ENCODE measurements at places on chromosomes 11 and 22. TPM values are rescaled to one million over a fixed set of nuclear protein-coding genes. Genes with fewer than 3 reads are reported as not detected.

- DNase-seq: no peak
Observed at GRCh38 chr11:47127213-47127612, 49.5 kb downstream of the ARFGAP2 start.

DNA sequence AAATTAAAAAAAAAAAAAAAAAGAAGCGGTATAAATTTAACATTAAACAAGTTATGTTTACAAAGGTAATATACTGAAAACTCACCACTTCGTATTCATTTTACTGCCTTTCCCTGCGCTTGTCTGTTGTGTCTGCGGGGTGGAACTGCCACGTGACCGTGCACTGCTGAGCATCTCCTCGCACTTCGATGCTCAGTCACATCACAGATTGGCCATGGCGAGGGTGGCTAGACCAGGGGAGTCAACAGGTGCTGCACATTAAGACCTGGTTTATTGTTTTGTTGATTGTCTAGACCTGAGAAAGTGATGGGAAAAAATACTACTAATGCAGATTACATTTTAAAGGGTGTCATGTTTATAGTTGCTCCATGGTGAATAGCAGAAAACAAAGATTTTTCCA is 22.8 kb upstream of the TUB start:
- no peak for DNase-seq

DNA sequence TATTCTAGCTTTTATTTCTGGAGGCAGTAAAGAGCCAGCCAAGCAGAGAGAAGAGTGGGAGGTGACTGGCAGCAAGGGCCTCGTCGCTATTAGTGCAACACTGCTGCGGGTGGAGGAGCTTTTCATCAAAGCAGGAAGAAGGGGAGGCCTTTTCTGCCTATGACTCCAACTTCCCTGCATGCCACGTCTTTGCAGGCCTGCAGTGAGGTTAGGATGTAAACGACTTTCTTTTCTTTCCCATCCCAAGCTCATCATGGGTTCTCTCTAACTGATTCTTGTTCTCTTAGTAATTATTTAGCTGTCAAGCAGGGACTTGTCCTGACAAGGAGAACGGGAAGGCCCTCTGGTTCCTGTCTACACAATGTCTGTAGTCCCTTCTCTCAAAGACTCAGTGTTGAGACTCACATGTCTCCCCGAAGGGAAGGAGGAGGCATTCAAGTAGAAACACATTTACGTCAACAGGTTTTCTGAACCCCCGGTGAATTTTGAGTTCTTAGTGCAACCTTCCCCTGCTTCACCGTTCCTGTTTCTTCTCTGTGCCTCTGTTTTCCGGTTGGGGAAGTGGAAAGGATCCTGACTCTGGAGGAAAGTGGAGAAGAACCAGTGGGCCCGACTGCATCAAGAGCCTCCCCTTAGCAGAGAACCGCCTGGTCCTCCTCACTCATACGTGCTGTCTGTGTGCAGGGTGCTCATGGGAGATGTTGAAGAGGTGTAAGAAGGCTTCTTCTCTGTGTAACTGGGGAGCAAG is 56.9 kb downstream of the PACS1 start:
- DNase-seq: no peak

- DNase-seq: no peak
Observed at GRCh38 chr11:131817687-131818188, 447.3 kb downstream of the NTM start.

GRCh38 chr22:26401726-26402125 is 27.3 kb upstream of the ASPHD2 start:
- no peak for DNase-seq

GRCh38 chr11:11584937-11585336 is 36.9 kb downstream of the GALNT18 start:
- no peak for DNase-seq

- DNase-seq: no peak
Observed at GRCh38 chr11:62712861-62713260, 5.4 kb downstream of the GNG3 start.

DNA sequence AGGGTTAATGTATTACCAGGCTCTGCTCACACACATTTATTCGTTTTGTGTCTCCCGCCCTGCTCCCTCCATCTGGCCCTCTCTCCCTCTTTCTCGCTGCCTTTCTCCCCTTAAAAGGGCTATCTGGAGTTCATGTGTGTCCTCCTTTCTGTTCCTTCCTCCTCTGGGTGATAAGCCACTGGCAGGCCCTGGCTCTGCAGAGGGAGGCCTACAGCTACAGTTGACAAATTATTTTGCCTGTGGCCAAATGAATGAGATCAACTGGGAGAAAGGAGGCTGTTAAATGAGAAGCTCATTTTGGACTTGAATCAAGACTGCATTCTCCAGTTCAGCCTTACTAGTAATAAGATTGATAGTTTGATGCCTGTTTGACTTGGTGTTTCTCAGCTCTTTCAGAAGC is 17.5 kb upstream of the OPCML start:
- DNase-seq: no peak

- no peak for DNase-seq
Observed at GRCh38 chr22:20583471-20583922, 76.1 kb downstream of the MED15 start.

DNA sequence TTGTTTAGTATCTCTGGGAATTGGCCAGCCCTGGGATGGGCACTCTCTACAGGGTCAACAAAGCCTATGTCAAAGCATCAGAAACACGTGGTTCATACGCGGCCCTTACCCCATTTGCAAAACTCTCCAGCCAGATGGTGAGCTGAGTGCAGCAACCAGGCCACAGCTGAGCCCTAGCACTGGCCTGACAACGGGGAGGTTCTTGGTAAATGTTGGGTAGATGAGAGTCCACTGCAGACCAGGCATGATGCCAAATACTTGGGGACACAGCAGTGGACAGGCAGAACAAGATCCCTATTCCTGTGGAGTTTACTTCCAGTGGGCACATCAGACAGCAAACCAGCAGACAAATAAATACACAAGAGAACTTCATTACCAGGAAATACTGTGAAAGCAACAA is 172.1 kb upstream of the SYT13 start:
- no peak for DNase-seq

GRCh38 chr11:134333312-134333711 is 1.5 kb downstream of the GLB1L2 start:
- DNase-seq: no peak

GRCh38 chr11:119298726-119299125 is 18.2 kb downstream of the MCAM start:
- DNase-seq: no peak

DNA sequence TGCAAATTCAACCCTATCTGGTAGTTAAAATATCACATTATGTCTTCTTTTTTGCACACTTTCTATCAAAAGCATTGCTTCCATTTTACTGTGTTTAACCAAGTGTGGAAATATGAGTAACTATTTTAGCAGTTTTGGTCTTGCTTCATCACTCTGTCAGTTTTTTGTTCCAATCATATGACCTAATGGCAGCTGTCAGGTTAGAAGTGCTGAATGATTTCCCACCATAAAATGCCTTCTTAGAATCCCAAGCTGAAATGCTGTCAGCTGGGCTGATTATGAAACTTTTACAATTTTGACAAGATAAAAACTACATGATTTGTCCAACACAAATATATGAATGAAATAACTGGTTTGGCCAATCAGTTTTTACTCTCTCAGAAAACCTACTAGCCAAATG is 1654.6 kb upstream of the RAG2 start:
- DNase-seq: no peak

GRCh38 chr11:11710556-11710955 is 88.8 kb upstream of the GALNT18 start:
- no peak for DNase-seq

- DNase-seq: no peak
Observed at GRCh38 chr22:38864361-38865191, 7.4 kb downstream of the CBX6 start.

DNA sequence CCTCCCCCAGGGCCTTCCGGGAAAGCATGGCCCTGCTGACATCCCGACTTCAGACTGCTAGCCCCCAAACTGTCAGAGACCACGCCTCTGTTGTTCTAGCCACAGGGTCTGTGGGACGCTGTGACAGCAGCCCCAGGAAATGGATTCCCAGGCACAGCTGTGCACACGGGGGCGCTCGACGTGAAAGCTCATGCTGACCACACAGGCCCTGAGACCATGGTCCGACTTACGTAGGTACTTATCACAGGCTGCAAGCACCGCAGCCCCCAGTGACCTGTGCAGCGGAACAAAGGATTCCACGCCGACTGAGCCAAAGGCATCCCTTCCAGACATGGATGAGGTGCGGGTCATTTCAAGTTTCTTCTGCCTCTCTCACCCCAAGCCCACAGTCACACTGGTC is 150.6 kb downstream of the CTTN start:
- DNase-seq: no peak

GRCh38 chr11:83659466-83659865 is 373.3 kb upstream of the CCDC90B start:
- DNase-seq: no peak

The MUC5B gene
- not detected for polyA plus RNA-seq

The CADM1 gene
- polyA plus RNA-seq: 128 TPM

The TIMP3 gene
- 161 TPM for polyA plus RNA-seq

All from right renal cortex interstitium (tissue), 3 donors.